T-helper 2 cell treated with Interferon-gamma antibody and Interleukin-4, amounts not matched to agents 100 ng/mL and 5 ng/mL, for 36 hours (primary cell): ENCODE measurements at places on chromosomes 2 and 18. TPM values are rescaled to one million over a fixed set of nuclear protein-coding genes. Genes with fewer than 3 reads are reported as not detected.

IL36B gene
- total RNA-seq, result not detected in 2 replicates

SERPINB12 gene
- not detected in 2 replicates for total RNA-seq

RBM44 gene
- 0.84 and 0.93 TPM in 2 replicates for total RNA-seq

IL37 gene
- total RNA-seq, result not detected in 2 replicates

GAD1 gene
- total RNA-seq, result 8.0 and 8.9 TPM in 2 replicates

COL3A1 gene
- not detected in 2 replicates for total RNA-seq

TGFA gene
- total RNA-seq, result 0.07 TPM in 1 of 2 replicates, not detected in the other

MC4R gene
- total RNA-seq, result not detected in 2 replicates

CABYR gene
- 0.39 and 0.73 TPM in 2 replicates for total RNA-seq

POTEC gene
- total RNA-seq, result not detected in 2 replicates

ANKRD30B gene
- total RNA-seq, result not detected in 2 replicates

CYP26B1 gene
- not detected in 2 replicates for total RNA-seq

CDKL4 gene
- total RNA-seq, result 0.59 and 0.80 TPM in 2 replicates

CNGA3 gene
- not detected in 2 replicates for total RNA-seq

ACKR3 gene
- total RNA-seq, result 3.9 and 4.9 TPM in 2 replicates

SLC19A3 gene
- not detected in 2 replicates for total RNA-seq

PROKR1 gene
- not detected in 2 replicates for total RNA-seq

CEP76 gene
- 13.9 and 14.5 TPM in 2 replicates for total RNA-seq

DQX1 gene
- total RNA-seq, result 0.80 and 1.1 TPM in 2 replicates

FBXO36 gene
- total RNA-seq, result 0.41 and 0.52 TPM in 2 replicates

SDC1 gene
- 0.14 TPM in 1 of 2 replicates, not detected in the other for total RNA-seq

UGT1A3 gene
- total RNA-seq, result not detected in 2 replicates

MDH1B gene
- total RNA-seq, result 0.09 and 0.32 TPM in 2 replicates

FAM110C gene
- 3.2 and 3.3 TPM in 2 replicates for total RNA-seq

TXNL1 gene
- total RNA-seq, result 60.3 and 67.0 TPM in 2 replicates

C1QL2 gene
- total RNA-seq, result not detected in 2 replicates

ADD2 gene
- 3.4 and 4.0 TPM in 2 replicates for total RNA-seq

MFSD2B gene
- total RNA-seq, result 0.09 TPM in 1 of 2 replicates, not detected in the other

ABHD3 gene
- total RNA-seq, result 50.5 and 53.6 TPM in 2 replicates
